ENCODE measurements at places on chromosomes 3 and 15. TPM values are rescaled to one million over a fixed set of nuclear protein-coding genes. Genes with fewer than 3 reads are reported as not detected.

GP5 gene
- not detected for total RNA-seq

CPNE9 gene
- not detected for total RNA-seq

TF gene
- total RNA-seq, result 2.9 TPM

SERPINI2 gene
- not detected for total RNA-seq

HYAL1 gene
- total RNA-seq, result 17.7 TPM

KCNAB1 gene
- total RNA-seq, result 3.9 TPM

RETNLB gene
- not detected for total RNA-seq

FMN1 gene
- 20.1 TPM for total RNA-seq

CHAC1 gene
- 25.3 TPM for total RNA-seq

GOLGA6L10 gene
- total RNA-seq, result 3.4 TPM

KLHDC8B gene
- 43.7 TPM for total RNA-seq

MOBP gene
- total RNA-seq, result not detected

ATP8B4 gene
- total RNA-seq, result 9.8 TPM

CCDC54 gene
- total RNA-seq, result not detected

SLC25A36 gene
- 56.0 TPM for total RNA-seq

ALDH1L1 gene
- total RNA-seq, result 19.2 TPM

CCR4 gene
- 0.49 TPM for total RNA-seq

C3orf80 gene
- total RNA-seq, result not detected

KCNH8 gene
- 2.0 TPM for total RNA-seq

UBA7 gene
- total RNA-seq, result 68.3 TPM

GOLGA8M gene
- 10.8 TPM for total RNA-seq

Measured in vagina (tissue), 2 donors.